Skin of body (tissue), 3 donors: ENCODE measurements at places on chromosomes 13 and 19. TPM values are rescaled to one million over a fixed set of nuclear protein-coding genes. Genes with fewer than 3 reads are reported as not detected.

DNA sequence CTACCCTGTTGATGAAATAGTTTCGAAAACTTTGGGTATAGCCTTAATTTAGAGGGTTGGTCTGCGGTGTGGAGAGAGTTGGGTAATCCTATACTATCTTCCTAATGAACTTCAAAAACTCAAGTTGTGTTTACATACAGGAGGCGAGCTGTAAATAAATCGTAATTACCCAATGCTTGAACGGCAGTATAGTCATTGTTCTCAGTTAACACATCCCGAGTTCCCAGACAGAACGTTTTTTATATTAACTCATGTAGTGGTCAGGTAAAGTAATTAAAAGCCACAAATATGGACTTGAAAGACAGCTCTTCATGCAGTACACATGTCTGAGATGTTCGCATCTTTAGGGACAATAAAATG, 1.5 kb downstream of the PDS5B start:
- peak; percentile 41 for DNase-seq

Gene VAV1
- total RNA-seq: 4.7 TPM

DNA sequence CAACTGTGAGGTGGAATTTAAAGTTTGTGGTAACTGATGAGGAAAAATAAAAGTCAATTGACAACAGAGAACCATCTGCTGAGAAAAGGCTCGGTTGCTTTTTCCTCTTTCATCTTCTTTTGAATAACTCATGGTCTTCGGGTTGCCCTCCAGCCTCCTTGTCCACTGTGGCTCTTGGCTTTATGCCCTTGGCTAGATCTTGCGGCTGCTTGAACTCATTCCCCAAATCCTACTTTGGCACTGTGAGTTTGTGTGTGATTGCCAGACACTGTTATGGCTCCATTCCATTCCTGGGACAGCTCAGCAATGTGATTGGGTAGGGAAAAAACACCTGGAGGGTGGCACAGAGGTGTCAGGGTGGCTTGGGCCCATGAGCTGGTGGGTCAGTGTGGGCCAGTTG, 387.4 kb downstream of the DLEU7 start:
- DNase-seq: no peak

- DNase-seq: no peak
These were observed 73.7 kb upstream of the SLC15A1 start for GRCh38 chr13:98826146-98826545.

Gene ARGLU1
- 90.9 TPM for total RNA-seq

- no peak for DNase-seq
These were observed 20.5 kb downstream of the YIPF2 start for GRCh38 chr19:10907925-10908324.

DNA sequence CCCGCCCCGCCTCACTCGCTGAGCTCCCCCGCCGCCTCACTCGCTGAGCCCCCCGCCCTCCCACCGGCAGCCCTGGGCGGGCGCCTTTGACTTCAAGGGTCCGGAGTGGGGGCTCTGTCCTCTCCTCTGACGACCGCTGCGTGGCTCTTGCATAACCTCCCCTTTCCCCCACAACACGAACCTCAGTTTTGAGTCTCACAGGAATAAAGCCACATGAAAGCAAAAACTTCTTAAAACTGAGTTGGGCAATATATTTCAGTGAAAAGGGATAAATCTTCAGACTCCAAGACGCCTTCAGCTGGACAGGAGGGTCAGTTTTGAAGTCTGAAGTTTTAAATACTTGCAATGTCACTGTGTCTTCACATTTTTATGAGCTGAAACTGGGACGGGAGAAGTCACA, 70.6 kb upstream of the C13orf46 start:
- no peak for DNase-seq

Gene OLFM4
- total RNA-seq: 30.1 TPM

DNA sequence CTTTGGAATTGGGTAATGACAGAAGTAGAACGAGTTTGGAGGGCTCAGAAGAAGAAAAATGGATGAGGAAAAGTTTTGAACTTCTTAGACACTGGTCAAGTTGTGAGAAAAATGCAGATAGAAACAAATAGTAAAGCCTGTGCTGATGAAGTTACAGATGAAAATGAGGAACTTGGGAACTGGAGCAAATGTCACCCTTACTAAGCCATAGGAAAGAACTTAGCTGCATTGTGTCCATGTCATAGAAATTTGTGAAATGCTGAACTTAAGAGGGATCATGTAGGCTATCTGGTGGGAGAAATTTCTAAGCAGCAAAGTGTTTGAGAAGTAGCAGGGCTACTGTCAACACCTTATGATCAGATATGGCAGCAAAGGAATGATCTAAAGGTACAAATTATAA, 289.2 kb upstream of the PCDH9 start:
- DNase-seq: no peak

Gene RNF113B
- total RNA-seq: not detected

Gene ZMYM2
- total RNA-seq: 109 TPM

Gene KLHL1
- 0.10 TPM for total RNA-seq

DNA sequence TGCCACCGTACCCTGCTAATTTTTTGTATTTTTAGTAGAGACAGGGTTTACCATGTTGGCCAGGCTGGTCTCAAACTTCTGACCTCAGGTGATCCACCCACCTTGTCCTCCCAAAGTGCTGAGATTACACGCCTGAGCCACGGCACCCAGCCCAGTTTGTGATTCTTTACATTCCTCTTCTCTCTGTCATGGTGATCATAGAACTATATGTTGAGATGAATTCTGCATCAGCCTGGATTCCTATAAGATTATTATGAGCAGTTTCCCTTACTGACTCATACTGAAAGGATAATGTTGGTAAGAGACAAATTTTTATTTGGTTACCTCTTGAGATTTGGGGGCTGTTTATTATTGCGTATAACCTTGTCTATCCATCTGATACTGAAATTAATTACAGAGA, 121.5 kb upstream of the CSNK1A1L start:
- DNase-seq: no peak

DNA sequence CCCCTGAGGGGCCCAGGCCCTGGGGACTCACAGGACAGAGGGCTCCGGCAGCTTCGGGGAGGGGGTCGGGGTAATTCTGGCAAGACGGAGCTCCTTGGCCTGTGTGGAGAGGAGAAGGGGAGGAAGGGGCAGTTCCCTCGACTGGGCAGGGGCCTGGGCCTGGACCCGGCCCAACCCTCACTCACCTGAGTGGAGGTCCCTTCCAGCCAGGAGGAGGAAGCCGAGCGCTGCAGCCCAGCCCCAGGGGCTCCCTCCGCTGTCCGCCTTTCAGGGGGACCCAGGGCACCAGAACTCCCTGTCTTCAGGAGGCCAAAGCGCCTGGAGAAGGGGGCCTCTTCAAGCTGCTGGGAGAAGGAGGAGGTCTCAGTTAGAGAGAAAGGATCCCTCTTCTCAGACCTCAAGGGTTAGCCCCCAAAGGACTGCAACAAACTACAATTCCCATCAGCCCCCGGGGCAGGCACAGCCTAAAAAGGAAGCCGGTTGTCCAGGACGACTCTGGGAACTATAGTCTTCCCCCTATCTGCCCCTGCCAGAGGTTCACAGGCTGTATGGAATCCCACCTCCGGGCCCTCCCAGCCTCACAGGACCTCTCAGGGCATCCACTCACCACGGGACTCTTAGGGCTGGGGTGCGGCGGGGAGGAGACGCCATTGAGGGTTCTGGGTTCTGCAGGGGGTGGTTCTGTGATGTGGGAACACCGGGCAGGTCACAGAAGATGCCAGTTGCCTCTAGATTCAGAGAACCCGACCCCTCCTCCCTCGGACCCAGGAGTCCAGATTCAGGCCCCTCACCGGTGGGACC, 19.8 kb downstream of the EPS8L1 start:
- no peak for DNase-seq

Gene FKBP8
- total RNA-seq: 86.4 TPM

- DNase-seq: no peak
These were observed 3.0 kb downstream of the MIER2 start for GRCh38 chr19:341386-342127.

DNA sequence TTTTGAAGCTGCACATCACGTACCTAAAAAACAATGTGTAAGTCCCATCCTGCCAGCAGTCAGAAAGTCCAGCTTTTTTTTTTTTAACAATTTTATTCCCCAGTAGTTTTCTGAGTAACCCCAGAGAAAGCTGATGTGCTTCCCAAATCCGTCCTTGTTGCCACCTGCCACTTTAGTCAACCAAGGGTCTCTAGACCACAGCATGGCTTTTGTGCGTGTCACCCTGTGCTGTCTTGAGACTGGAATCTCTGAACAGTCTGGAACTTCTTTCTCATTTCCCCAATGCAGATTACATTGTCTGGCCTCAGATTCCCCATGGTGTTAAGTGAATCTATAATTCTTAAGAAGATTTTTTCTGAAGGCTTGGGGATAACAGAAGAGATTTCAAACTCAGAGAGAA, 289.2 kb upstream of the KLF12 start:
- DNase-seq: no peak

GRCh38 chr13:111519041-111519440, 198.6 kb downstream of the TEX29 start:
- no peak for DNase-seq
